ENCODE measurements at places on chromosomes 4 and X. TPM values are rescaled to one million over a fixed set of nuclear protein-coding genes. Genes with fewer than 3 reads are reported as not detected.

SLAIN2 gene
- total RNA-seq, result 109 TPM

ENPP6 gene
- total RNA-seq, result 0.19 TPM

PTTG2 gene
- 4.1 TPM for total RNA-seq

PARM1 gene
- total RNA-seq, result 202 TPM

UGT2A1 gene
- total RNA-seq, result not detected

DUSP9 gene
- total RNA-seq, result not detected

Data from aorta (tissue), 5 donors.